ENCODE measurements at places on chromosomes 13 and 19. TPM values are rescaled to one million over a fixed set of nuclear protein-coding genes. Genes with fewer than 3 reads are reported as not detected.

DNA sequence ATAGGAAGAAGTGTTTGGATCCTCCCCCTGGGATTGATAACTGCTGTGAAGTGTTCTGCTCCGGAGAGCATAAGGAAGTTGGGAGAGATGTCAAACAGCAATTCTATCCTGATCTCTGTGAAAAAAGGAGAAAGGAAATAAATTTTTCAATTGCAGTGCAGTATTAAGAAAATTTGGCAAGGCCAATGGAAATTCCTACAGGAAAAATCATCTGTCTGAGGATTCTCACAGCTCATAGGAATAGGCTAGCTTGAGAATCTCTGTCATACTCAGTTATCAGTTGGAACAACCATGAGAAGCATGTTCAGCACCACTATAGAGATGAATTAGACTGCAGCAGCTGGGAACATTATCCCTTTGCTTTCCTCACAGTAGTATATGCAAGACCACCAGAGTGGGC, 1238.9 kb upstream of the MIR17HG start:
- DNase-seq, result no peak

- no peak for DNase-seq
These were observed 67.1 kb downstream of the NUFIP1 start for GRCh38 chr13:44921931-44922758.

DNA sequence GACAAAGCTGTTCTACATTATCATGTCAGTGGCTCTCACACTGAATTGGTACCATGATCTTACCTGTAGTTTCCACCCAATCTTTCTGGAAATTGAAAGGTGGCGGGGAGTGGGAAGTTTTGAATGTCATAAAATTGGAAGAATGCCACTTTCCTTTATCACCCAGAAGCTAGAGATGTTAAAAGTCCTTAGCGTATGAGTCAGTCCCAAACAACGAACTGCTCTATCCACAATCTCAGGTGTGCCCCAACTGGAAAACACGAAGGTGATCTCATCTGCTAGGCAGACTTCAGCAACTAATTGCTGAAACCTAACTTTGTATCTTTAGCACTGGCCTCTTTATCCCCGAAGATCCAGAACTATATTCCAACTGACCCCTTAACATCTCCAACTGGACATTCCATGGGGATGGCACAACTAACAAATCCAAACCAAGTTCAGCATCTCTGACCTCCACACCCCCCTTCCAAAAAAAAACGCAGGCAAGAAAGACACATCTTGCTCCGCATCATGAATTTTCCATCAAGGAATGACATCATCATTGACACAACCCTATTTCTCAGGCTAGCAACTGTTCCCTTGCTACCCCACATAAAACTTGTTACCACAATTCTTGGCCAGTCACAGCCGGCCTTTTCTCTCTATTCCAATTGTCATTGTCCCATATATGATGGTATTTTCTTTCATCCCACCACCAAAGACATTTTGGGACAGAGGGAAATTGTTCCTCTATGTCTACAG, 175.4 kb downstream of the KLF12 start:
- DNase-seq, result no peak

GRCh38 chr19:58395220-58395978, at the start of gene RNF225:
TSS of gene RNF225 (plus strand) at chr19:58395656. CDS start at chr19:58396090, 434 bp downstream.
- peak; percentile 31 for DNase-seq

DNA sequence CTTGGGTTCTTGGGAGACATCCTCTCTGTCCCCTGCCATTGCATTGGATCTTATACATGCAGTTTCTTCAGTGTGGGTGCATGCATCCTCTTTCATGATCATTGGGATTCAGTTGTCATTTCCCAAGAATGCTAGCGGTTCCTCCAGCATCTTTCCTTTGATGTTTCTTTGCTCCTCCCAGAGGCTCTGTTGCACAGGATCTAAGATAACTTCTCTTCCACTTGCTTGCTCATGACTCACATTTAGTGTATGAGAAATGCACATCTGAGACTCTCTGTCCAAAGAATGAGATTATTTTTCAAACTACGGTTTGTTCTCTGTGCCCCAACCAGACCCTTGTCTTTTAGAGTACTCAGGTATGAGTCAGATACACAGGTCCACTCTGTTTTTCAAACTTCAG, 197.1 kb downstream of the NDFIP2 start:
- DNase-seq, result no peak

DNA sequence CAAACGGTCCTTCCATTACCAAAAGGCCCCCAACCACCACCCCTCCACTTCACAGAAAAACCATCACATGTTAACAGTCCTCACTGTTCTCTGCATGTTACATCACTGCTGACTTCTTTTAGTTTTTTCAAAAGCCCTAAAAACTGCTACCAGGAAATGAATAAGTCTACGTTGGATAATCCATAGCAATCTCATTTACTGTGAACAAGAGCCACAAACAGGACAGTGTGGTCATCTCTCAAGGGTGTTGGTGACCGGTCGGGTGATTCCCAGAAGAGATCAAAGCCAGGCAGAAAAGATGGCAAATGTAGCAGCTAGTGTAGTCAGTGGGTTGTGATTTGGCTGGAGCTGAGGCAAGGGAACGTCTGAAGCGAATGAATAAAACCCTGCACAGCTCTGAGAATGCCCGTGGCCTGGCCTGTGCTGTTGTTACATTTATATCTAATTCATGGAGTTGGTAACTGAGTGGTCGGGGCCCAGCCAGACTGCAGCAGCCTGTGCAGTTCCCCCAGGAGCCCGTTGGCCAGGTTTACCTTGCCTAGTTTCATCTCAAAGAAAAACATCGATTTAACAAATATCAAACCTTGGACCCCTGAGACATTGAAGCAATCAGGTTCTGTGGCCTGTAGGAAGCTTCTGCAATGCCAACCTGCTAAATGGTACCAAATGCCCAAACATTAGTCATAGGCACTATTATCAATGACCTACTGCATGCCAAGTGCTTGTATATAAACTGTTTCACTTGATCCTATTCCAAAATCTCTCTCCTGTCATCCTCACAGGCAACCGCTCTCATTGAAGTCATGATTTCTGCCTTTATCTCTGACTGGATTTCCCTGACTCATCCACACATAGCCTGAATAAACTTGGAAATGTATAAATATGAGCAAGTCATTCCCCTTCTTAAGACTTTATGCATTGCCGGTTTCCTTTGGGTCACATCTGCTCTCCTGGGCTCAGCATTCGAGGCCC, 153.8 kb upstream of the SERP2 start:
- DNase-seq, result no peak

DNA sequence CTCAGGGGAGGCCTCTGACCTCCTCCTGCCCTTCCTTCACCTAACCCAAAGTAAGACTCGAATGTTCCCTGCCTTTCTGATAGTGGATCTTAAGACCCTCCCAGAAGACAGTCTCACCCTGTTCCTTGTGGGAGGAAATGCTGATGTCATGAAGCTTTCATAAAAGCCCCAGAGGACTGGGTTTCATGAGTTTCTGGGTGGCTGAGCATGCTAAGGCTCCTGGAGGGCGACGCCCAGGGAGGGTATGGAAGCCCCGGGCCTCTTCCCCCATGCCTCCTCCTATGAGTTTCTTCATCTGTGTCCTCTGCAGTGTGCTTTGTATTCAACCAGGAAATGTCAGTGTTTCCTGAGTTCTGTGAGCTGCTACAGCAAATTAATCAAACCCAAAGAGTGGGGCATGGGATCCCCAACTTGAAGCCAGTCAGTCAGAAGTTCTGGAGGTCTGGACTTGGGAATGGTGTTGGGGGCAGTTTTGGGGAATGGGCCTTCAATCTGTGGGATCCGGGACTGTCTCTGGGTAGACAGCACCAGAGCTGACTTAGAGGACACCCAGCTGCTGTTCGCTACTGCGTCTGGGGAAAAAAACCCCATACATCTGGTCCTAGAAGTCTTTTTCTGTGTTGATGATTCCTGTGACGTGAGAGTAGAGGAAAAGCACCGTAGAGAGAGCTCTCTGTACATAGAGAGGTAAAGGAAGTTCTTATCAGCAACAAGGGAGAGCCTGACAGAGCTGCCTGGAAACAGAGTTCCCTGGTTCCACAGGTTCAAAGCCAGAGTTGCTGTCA, 2.0 kb upstream of the LILRB2 start:
- DNase-seq, result no peak

GRCh38 chr13:91017031-91017668, 330.3 kb upstream of the MIR17HG start:
- DNase-seq, result peak; percentile 54

DNA sequence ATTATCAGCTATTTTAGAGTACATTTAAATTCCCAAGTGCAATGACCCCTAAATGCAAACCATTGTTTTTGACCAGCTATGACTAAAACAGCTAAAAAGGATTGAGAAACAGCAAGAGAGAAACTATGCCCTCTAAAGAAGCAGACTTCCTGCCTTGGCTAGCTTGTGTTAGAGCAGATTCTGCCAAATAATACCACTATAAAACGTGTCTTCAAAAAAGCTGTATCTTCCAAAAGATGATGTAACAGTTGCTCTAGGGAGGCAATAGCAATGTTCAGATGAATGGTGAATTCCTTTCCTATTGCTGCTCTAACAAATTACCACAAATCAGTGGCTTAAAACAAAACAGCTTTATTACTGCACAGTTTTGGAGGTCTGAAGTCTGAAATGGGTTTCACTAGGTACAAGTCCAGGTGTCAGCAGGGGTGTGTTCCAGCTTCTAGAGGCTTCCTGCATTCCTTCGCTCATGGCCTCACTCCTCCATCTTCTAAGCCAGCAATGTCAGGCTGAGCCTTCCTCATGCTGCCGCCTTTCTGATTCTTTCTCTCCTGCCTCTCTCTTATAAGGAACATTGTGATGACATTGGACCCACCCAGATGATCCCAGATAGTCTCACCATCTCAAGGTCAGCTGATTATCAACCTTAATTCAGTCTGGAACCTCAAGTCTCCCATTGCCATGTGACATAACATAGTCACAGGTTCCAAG, 84.5 kb downstream of the LRRC63 start:
- DNase-seq, result peak; percentile 21

DNA sequence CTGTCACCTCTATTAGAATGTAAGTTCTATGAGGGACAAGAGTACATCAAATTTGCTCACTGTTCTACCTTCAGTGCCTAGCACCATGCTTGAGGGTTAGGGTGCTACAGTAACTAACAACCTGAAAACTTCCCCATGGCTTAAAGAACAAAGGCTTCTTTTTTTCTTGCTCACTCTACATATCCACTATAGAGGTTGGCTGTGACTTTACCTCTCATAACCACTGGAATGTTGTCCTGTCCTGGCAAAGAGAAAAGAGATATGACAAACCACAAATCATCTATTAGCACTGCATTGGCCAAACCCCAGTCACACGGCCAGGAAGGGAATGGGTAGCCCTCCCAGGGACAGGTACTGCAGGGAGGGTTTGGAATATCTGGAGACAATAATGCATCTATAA, 23.2 kb upstream of the ACOD1 start:
- DNase-seq, result no peak

DNA sequence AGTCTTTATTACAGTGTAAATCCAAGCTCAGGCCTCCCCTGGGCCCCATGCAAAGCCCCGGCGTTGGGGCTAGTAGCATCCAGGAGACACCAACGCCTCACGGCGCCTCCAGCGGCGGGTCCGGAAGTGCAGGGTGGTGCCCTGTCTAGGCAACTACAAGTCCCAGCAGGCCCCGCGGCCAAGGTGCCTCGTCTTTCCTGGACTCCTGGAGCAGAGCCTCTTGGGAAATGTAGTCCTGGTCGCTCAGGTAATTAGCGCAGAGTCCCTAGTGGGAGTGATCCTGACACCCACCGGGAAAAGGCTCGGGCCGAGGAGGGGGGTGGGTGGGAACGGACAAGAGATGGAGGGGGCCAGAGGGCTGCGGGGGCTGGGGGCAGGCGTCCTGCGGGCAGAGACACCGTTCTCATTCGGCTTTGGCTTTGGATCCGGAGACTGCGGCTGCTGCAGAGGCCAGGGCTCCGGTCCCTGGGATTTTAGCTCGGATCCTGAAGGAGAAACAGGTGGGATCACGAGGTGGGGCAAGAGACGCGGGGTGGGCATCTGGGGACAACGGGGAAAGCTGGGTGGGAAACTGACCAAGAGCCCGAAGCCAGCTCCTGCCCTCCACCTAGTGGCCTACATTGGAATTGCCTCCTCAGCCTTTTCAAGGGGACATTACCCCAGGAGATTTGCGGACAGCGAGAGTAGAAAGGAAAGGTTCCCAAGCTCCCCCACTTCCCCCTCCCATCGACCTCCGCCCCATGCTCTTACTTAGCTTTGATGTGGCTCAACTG, 11.4 kb downstream of the RTN2 start:
- peak; percentile 100 for DNase-seq

DNA sequence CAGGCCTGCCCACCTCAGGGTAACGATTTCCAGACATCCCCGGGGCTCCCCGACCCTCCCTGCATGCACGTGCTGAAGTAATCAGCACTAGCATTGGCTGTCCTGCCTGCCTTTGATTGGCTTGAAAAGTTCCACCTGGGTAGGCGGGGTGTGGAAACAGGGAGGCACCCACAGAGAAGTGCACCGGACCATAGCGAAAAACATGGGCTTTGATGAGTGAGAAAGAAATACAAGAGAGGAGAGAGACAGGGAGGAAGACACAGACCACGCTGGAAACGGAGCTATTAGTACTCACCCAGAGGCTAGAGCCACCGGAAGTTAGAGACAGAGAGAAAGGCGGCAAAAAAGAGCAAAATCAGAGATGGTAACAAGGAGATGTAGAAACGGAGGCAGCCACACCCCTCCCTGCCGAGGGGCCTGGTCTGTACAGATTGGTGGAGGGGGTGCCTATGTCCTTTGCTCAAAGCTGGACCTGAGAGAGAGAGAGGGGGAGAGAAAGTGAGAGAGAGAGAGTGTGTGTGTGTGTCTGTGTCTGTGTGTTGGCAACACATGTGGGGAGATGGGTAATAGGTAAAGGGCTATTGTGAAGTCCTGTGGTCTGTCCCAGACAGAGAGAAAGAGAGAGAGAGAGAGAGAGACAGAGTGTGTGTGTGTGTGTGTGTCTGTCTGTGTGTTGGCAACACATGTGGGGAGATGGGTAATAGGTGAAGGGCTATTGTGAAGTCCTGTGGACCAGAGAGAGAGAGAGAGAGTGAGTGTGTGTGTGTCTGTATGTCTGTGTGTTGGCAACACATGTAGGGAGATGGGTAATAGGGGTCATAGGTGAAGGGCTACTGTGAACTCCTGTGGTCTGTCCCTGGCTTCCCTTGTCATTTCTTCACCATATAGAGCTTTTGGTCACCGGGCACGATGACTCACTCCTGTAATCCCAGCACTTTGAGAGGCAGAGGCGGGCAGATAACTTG, 2.9 kb downstream of the CGB3 start:
- DNase-seq, result peak; percentile 41

- DNase-seq, result no peak
These were observed 1.5 kb upstream of the SLC27A5 start for GRCh38 chr19:58513213-58513693.

DNA sequence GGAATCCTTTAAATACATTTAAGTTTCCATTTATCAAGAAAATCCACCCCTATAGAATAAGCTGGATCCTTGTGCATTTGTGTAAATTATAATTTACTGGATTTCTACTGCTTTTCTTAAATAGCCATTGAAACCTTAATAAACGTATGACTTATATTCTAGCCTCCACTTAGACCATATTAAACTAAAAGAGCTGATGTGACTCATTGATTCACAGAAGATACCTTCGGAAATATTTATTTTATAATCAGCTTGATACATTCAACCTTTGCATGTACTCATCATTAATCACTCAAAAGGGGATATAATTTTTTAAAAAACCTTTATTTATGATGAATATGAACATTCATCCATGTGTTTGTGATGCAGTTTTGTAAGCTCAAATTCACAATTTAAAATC, 136.3 kb downstream of the SPRY2 start:
- DNase-seq, result no peak

The NLRP9 gene
- not detected for total RNA-seq

The MYPOP gene
- 5.6 TPM for total RNA-seq

The MISP3 gene
- total RNA-seq, result 1.1 TPM

The AMH gene
- total RNA-seq, result 2.7 TPM

The METTL21C gene
- not detected for total RNA-seq

The MICOS13 gene
- total RNA-seq, result 50.9 TPM

The KLK2 gene
- not detected for total RNA-seq

The ZNF491 gene
- 1.2 TPM for total RNA-seq
